Tongue (tissue), 3 donors: ENCODE measurements at places on chromosomes 1 and 21.

GRCh38 chr1:148166558-148167492, 14.7 kb upstream of the NBPF11 start:
- DNase-seq, result no peak

DNA sequence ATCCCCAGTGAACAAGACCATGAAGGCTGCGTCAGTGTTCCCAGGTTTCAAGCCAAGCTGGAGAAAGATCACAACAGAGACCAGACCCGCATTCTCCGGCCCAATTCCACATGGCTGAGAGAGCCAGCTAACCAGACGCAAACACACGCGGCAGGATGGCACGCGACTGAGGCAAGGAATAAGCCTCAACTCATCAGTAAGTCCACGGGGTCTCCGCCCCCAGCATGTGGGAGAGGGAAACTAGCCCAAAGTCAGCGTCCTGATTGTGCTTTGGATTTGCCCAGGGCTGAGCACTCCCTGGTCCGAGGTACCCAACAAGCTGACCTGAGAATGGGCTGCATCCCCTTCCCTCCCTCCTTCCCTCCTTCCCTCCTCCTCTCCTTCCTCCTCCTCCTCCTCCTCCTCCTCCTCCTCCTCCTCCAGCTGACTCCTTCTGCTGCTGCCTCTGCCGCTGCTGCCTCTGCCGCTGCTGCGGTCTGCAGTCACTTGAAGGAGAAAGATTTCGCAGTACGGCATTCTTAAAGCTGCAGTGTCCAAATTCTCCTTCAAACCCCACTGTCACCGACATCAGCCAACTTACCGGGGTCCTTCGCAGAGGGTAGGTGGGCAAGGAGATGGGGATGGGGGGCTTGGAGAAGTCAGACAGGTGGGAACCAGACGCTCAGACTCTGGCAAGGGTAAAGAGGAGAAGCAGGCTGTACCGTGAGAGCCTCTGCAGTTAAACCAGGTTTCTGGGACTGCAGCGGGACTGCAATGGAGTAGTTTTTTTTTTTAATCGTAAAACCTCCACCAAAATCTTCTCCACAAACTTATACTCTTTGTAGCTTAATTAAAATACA, 33.0 kb upstream of the H6PD start:
- DNase-seq, result peak; percentile 43

DNA sequence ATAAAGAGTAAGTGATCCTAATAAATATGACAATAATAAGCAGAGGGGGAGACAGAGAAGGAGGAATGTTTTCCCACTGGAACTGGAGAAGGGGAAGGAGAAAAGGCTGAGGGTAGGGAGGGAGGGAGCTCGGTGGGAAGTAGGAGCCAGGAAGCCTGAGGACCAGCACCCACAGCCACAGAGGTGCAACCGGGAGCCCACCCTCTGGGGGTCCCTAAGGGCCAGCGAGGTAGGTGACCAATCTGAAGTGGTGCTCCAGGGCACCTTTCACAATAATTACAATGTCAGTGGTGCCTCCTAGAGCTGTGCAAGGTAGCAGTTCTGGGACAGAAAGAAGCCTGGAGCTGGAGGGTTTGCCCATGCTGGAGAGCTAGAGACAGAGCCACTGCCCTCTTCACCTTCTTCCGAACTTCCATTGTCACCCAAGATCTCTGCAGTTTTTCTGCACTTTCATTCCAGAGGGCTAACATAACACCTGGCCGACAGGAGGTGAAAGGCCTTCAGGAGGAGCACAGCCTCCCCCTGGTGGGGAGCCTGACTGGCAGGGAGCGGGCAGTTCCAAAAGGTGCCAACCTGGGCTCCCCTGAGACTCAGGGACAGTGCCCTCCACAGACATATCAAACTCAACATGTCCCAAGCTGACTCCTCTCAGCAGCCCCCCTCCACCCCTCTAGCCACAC, 4.1 kb upstream of the AHCYL1 start:
- no peak for DNase-seq

GRCh38 chr21:23162198-23162946, 2164.2 kb downstream of the NCAM2 start:
- DNase-seq, result no peak

GRCh38 chr1:40141878-40142535, 19.2 kb upstream of the RLF start:
- no peak for DNase-seq

GRCh38 chr1:20383631-20384030, 93.0 kb downstream of the VWA5B1 start:
- no peak for DNase-seq

DNA sequence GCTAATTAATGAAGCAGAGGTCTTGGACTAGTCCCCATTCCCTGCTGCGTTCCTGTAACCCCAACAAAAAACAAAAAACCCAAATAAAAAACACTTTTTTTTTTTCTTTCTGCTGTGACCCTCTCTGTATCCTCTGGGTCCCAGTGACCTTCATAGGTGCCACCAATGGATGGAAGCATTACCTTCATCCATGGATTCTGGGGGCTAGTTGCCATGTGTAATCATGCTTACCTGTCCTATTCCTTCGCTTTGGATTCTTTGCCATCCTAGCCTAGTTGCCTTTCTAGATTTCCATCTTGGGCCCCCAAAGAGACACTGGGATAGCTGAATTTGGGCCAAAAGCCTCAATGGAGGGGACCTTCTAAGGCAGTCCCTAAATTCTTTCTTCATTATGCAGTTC, 1208.7 kb downstream of the BRINP3 start:
- DNase-seq, result no peak

DNA sequence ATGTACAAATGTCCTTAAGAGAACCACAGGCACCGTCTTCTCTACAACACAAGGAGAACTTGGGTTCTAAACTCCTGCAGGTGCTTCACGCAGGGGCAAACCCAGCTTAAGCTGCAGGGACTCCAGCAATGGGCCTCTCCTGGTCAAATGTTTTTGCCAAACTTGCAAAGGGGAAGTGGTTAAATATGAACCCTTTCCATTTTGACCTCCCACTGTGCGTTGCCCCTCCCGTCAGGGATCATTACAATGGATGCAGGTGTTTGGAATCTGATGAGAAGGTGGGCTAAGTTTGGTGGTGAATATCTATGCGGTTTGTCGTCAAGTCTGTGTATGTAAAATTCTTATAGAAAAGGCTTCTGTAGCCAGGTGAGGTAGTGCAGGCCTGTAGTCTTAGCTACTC, 29.1 kb upstream of the SLC25A33 start:
- no peak for DNase-seq

GRCh38 chr1:206905295-206906164, 8.3 kb downstream of the IL24 start:
- DNase-seq, result no peak

DNA sequence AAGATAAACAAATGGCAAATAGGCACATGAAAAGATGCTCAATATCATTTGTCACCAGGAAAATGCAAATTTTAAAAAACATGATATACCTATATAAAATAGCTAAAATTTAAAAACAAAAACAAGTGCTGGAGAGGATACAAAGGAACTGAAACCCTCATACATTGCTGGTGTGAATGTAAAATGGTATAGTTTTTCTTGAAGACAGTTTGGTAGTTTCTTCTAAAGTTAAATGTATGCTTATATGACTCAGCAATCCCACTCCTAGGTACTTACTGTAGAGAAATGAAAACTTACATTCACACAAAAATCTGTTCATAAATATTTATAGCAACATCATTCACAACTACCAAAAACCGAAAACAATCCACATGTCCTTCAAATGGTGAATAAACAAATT, 11.2 kb downstream of the TAF12 start:
- DNase-seq, result no peak

- DNase-seq, result peak; percentile 25
These were observed 785.7 kb downstream of the ADGRL2 start for GRCh38 chr1:82586473-82586872.

GRCh38 chr1:236692128-236692527, 5.8 kb downstream of the ACTN2 start:
- DNase-seq, result no peak

- no peak for DNase-seq
These were observed 18.0 kb downstream of the IER5 start for GRCh38 chr1:181106479-181106878.

DNA sequence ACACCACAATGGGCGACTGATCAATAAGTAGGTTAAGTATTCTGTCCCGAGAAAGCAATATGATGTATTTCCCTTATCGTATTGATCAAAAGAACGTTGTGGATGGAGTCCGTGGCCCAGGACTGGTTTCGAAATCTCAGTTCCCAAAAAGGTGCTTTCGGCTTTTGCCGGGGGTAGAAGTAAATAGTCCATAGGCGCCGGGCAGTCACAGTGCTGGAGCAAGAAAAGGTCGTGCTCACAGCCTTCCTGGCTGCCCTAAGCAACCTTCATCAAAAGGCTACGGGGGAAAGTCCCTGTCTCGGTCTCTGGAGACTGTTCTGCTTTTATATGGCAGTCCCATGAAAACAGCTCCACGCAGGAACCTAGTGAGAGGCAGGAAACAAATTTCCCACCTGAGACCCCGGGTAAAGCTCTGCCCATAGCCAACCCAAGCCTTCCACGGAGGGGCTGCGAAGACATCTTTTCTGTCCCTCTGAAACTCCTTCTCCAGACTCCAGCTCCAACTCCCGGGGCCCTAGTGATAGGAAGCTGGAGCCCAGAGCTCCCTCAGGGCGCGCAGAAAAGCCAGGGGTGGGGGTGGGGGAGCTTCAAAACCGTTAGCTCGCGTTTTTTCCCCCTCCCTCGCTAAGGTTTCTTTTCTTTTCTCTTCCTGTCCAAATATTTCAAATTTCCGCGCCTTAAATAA, 7.0 kb downstream of the CDKN2C start:
- DNase-seq, result peak; percentile 9

GRCh38 chr1:70509996-70510876, 99.2 kb downstream of the CTH start:
- peak; percentile 85 for DNase-seq

DNA sequence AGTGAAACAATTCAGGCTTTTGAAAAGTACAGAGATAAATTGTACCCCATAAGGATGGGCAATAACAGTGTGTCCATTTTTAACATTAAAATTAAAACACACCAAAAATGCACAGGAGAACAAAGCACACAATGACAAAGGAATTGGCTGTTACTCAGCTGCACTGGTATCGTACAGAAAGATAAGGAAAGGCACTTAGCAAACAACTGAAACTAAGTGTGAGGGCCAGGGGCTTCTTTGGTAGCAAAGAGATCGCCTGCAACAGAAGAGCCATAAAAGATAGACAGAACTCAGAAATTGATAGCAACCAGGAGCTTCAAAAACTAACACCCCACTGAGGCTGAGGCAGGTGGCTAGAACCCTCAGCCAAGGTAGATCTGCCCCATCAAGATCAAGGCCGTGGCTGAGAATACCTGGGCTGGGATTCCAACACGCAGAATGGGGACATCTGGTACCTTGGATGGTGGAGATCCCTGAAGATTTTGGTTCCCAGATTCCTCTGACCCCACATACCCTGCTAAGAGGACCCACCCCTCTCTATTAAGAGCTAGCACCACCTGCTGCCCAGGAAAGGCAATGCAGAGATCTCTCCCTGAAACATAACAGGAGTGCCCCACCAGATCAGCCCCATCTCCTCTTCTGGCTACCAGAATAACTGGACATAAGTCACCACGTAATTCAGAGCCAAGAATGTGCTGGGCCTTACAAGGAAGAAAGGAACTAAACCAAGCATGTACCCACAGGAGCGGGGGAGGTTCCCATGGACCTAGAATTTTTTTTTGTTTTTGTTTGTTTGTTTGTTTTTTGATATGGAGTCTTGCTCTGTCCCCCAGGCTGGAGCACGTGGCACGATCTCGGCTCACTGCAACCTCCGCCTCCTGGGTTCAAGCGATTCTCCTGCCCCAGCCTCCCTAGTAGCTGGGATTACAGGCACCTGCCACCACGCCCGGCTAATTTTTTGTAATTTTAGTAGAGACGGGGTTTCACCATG, 16.2 kb downstream of the PLEKHO1 start:
- peak; percentile 72 for DNase-seq

- no peak for DNase-seq
These were observed 43.5 kb downstream of the LGR6 start for GRCh38 chr1:202237052-202237451.

GRCh38 chr1:203225071-203225470, 4.4 kb downstream of the CHIT1 start:
- no peak for DNase-seq

DNA sequence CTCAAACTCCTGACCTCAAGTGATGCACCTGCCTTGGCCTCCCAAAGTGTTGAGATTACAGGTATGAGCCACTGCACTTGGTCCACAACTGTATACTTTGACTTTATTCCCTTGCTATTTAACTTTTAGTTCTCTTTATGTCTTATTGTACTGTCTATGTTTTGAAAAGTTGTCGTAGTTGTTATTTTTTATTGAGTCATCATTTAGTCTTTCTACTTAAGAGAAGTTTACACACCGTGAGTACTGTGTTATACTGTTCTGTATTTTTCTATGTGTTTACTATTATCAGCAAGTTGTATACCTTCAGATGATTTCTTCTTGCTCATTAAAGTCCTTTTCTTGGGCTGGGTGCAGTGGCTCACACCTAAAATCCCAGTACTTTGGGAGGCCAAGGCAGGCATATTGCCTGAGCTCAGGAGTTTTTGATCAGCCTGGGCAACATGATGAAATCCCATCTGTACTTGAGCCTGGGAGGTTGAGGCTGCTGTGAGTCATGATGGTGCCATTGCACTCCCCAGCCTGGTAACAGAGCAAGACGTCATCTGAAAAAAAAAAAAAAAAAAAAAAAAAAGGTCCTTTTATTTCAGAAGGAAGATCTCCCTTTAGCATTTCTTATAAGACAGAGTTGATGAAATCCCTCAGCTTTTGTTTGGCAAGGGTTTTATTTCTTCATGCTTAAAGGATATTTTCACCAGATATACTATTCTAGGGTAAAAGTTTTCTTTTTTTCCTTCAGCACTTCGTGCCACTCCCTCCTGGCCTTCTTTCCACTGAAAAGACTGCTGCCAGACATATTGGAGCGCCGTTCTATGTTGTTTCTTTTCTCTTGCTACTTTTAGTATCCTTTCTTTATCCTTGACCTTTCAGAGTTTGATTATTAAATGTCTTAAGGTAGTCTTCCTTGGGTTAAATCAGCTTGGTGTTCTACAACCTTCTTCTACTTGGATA, 47.6 kb downstream of the TNFSF18 start:
- DNase-seq, result no peak

DNA sequence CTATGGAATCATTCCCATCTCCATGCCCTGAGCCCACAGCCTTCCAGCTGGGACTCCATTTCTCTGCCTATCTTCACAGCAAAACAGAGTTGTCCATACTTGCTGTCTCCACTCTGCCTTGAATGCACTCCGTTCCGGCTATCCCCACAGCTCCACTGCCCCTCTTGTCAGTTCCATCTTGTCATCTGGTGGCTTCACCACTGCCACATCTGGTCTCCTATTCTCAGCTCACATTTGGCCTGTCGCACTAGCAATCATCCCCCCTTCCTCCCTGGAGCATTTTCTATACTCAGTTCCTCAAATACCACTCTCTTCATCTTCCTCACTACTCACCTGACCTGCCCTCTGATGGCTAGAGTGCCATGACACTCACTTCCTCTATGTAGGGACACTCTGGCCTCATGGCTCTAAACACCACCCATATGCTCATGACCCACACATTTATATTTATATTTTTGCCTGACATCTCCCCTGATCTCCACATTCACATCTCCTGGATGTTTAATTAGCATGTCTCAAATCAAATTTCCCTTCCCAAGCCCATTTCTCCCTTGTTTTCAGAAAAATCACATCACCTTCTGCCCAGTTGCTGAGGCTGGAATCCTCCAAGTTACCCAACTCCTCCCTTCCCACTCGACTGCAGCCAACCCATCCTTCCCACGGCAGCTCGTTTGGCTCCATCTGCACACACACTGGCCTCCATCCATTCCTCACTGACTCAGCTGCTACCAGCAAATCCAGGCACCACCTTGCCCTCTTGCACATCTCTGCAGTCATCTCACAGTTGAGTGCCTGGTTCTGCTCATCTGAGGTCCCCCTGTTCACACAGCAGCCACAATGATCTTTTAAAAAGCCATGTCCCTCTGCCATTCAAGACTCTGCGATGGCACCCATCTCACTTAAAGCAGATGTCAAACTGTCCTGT, 6.1 kb downstream of the ZNF692 start:
- no peak for DNase-seq
